Suppressor macrophage (primary cell): ENCODE measurements at places on chromosomes 2 and 18.
A peak's percentile ranks its signal among the peaks of the same experiment; 100 is the strongest.

DNA sequence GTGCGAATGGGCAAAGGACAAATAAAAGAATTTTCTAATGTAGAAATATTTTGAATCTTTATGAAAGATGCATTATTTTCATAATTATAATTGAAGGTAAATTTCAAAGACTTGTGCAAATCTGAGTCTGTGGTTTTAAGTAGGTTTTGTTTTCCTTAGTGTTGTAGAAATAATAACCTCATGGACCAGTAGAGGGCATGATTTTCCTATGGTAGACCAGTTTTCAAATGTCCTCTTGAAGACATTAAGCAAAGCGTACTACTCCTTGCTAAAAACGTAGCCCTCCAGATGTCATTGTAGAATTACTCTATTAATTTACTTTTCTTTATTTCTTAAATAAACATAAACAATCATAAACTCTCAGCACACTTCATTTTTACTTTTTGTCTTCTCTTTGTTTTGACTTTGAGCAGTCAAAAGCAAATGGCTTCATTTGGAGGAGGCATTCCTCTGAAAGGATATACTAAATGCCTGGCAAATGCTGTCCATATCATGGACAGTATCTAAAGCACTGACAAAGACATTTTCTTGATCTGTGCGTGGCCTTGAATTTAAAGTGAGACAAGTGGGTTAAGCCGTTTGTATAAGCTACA, 85.8 kb upstream of the FAM237A start:
- peak; percentile 36 for DNase-seq

GRCh38 chr2:42072349-42073118, 24.7 kb downstream of the PKDCC start:
- peak; percentile 61 for DNase-seq

DNA sequence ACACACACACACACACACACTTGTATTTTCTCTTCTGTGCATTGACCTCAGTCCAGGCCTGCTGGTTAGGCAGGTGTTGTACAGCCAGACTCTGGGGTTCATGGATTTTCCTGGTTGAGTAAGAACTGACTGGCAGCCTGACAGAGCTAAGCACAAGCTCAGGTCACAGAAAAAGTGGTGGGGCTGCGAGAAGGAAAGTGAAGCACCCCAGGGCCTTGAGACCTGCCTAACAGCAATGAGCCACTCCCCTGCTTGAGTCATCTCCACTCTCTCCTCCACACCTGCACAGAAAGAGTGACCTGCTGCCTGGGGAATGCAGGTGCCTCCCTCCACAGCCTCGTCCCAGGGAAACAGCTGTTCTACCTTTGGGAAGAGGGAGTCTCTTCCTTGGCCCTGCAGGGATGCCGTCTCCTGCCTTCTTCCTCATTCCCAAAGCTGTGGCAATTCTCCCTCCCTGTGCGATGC, 91.4 kb upstream of the LGALSL start:
- no peak for DNase-seq

DNA sequence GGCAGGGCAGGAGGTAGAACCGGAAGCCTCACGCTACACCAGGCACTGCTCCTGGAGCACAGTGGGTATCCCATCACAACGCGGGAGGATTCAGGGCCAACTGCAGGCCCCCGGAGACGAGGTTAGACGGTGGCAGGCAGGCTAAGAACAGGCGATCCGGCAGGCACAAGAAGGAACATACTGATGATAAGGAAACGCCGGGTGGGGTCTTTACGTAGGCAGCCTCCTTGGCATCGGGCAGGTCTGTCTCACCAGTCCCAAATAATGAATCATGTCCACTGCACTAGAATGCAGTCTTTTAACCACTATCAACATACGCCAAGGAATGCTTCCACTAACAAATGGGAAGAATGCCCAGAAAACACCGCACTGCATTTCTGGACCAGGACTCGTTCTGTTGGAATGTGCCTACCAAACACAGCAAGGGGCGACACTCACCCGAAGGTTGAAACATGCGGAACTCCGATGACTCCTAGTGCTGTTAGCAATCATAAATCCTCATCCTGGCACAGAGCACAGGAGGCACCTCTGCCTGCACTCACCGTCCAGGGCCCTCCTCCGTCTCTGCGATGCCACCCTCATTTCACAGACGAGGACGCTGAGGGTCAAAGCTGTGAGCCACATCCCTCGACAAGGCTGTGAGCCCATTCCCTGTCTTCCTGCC, 35.2 kb downstream of the ZNF516 start:
- DNase-seq = no peak

- DNase-seq = no peak
These were observed 88.9 kb downstream of the ITGA4 start for GRCh38 chr2:181546086-181546485.

- no peak for DNase-seq
These were observed 25.2 kb upstream of the GPR55 start for GRCh38 chr2:230949966-230950873.

- no peak for DNase-seq
These were observed 23.1 kb upstream of the COPS8 start for GRCh38 chr2:237062585-237062984.

DNA sequence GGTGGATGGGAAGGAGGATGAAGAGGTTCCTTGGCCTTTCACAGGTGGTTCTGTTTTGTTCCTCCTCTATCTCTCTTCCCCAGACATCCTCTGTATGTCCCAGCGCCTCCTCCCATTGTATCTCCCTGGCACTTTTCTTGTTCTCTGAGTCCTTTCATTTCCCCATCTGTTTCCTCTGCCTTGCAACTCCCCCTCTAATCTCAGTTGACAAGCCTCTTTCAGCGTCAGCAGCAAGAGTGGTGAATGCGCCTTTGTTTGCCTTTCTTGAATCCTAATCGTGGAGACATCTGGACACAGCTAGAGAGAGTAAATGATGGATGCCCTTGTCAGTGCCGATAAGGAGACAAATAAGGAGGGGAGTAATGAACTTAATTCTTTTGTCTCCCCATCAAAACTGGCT, 167.0 kb downstream of the NDUFA10 start:
- DNase-seq = no peak

DNA sequence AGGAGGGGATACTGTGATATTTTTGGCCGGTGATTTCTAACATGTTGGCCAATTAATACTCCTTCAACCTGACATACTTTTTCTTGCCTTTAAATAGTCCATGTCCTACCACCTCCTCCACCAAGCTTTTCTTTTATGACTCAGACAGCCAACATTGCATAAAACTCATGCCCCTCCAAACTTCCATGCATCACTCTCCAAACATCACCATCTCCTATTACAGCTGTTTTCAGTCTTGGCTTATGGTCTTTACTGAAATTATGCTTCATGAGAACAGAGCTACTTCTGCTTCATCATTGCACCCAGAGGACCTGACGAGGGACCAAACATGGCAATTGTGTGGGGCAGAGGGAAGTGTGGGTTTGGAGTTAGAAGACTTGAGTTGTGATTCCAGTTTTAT, 305.4 kb downstream of the LPIN1 start:
- DNase-seq = peak; percentile 20

DNA sequence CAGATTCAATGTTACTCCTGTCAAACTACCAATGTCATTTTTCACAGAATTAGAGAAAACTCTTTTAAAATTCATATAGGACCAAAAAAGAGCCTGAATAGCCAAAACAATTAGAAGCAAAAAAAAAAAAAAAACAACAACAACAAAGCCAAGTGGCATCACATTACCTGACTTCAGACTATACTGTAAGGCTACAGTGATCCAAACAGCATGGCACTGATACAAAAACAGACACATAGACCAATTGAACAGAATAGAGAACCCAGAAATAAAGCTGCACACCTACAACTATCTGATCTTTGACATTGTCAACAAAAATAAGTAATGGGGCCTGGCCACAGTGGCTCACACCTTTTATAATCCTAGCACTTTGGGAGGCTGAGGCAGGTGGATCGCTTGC, 53.2 kb downstream of the TAF4B start:
- DNase-seq = no peak
